ENCODE measurements at places on chromosomes 16 and 17.

DNA sequence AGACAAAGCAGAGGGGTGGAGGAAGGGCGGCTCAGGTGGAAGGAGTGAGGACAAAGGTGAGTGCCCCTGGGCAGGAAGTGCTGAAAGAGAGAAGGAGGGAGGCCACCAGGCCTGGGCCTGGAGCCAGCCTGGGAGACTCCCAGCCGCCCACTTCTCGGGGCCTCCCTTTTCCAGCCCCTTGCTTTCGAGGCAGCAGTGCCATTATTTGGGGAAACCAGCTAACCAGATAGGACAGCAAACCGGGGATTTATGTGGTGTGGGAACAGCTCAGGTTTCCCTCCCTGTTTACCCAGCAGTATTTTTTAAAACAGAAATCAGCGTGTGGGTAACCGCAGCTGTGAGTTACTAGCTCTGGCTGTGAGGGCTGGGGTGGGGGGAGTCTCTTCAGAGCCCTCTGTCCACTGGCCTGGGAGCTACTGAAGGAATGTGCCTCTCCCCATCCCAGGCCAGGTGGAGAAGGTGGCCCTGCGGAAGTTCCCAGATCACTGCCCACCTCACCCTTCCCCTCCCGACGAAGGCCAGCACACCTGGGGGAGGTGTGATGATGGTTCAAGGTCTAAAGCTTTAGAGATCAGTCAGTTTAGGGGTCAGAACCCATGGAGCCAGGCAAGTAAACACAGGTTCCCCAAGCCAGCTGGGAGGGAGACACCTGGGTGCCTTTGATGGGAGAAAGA, 8.4 kb upstream of the MEOX1 start:
- DNase-seq: no peak

DNA sequence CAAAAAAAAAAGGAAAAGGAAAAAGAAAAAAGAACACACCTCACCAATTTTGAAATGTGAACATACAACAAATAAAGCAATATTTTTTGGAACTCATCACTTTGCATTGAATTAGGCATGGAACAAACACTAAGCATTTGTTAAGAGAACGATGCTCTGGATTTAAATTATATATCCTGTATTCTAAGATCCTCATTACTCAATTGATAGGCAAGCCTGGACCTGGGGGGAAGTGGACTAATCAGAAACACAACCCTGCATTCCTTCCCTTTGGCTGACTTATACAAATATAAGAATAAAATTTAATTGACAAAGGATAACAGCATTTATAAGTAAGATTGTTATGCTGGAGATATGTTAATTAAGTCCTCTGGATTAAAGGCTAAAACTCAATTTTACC, 2.2 kb downstream of the GJC1 start:
- DNase-seq: no peak

DNA sequence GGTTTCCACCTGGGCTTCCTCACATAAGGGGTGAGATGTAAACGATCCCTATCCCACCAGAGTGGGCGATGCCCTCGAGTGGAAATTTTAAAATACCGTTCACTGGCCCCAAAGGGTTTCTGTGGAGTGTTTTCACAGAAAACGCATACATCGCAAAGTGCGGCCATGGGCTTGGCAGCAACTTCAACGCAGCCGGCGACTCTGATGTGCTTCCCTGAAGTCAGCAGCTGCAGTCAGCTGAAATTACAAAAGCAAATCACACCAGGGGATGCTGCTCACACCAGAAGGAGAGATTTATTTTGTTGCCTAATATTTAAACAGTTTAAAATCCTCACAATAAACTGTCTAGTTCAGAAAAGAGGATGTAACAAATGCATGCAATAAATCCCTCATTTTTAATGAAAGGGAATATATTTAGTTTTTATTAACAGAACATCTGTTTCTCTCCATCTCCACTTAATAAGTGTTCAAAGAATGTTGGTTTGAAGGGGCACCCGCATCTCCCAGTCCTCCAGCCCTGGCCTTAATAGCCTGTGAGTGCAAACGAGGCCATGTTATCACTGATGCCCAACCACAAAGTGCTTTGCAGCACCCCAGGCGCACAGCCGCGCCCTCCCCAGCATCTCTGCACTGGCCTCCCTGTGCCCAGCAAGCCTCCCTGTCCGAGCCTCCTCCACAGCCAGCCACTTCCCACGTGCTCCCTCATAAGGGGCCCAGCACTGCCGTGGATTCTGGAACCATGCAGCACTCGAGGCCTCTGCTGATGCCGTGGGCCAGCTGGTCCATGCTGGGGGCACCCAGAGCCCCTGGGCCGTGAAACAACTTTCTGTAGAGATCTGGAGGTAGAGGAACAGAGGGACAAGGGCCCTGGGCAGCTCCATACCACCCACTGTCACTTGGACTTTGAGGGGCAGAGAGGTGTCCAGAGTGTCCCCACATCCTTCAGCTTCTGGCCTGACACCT, 17.3 kb upstream of the XYLT2 start:
- DNase-seq: no peak

DNA sequence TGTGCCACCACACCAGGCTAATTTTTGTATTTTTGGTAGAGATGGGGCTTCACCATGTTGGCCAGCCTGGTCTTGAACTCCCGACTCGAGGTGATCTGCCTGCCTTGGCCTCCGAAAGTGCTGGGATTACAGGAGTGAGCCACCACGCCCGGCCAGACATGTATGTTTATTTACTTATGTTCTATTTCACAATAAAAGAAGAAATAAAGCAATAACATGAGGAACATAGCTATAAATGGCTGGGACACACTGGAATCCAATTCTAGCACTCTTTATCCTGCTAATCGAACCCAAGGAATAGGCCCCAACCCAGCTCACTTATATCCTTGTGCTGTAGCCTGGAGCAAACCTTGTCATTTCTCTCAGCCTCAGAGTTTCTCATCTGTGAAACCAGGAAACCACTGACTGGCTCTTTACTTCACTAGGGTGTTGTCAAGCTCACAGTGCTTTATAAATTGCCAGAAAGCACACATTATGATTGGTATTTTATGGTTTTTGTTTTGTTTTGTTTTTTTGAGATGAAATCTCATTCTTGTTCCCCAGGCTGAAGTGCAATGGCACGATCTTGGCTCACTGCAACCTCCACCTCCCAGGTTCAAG, 4.3 kb upstream of the ODAD4 start:
- DNase-seq: no peak

- DNase-seq: no peak
Observed at GRCh38 chr17:43412166-43412565, 13.4 kb downstream of the ARL4D start.

GRCh38 chr17:45648642-45649041, 135.5 kb upstream of the CRHR1 start:
- DNase-seq: no peak

GRCh38 chr16:25033852-25034251, 18.7 kb upstream of the ARHGAP17 start:
- DNase-seq: no peak
